ENCODE measurements at places on chromosomes 11 and 22.
A peak's percentile ranks its signal among the peaks of the same experiment; 100 is the strongest.

DNA sequence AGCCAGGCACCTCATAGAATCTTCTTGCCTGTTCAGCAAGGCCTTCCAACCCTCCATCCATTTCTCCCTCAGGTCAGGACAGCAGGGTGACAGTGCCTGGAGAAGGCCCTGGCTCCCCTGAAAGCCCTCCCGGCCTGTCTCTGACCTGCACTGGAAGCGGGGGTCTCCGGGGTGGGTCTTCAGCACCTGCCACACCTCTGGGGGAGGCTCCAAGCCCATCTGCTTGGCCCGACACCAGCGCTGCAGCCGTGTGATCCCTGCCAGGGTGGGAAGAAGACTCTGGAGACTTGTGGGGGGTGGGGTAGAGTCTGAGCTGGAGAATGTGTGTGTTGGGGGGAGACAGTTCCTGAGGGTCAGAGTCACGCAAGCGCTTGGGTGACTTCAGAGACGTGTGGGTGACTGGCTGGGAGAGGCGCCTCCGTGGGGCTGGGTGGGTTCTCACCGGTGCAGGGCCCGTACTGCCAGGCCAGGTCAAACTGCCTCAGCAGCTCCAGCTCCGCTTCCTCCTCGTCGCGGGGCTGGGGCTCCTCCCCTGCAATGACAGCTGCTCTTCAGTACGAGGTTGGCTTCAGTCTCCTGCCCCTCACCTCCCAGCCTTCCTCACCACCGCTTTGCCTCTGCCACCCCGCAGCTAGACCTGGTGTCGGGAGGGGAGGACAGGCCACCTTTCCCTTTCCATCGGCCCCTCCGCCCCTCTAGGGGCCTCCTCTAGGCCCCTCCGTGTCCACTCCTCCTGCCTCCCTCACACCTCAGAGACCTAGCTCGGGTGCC, 615 bp downstream of the POLD4 start:
- peak; percentile 42 for DNase-seq

DNA sequence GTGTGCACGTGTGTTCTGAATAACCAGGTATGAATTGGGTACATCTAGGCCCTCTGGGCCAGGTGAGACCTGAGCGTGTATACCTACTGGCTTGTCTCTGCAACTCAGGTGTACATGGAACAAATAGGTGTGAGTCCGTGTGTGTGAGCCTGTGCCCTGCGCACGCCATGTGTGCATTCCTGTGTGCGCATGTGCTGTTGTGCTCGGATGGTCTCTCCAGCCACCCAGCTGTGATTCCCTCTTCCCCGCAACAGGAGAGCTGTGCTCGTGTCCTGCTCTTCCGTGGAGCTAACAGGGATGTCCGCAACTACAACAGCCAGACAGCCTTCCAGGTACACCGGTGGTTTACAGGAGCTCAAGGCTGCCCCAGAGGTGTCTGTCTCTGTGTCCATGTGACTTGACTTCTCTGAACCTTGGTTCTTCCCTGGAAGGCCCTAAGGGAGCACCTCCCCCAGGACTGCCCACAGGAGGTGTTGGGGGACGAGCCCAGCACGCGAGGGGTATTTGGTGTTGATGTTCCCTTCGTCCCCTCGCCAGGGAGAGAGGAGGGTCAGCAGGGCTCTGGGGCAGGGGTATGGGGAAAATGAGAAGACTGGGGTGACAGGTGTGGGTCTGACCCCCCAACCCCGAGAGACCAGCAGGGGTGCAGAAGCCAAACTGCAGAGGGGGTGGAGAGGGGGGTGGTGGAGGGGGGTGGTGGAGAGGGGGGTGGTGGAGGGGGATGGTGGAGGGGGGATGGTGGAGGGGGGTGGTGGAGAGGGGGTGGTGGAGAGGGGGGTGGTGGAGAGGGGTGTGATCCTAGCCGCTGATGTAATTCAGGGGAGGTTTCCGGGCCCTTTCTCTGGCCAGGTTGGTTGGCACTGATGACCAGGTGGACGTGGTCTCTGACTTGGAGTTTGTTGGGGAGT, 10.7 kb downstream of the SHANK3 start:
- DNase-seq: no peak

- no peak for DNase-seq
Measured at GRCh38 chr11:104404231-104405175, 240.6 kb upstream of the PDGFD start.

DNA sequence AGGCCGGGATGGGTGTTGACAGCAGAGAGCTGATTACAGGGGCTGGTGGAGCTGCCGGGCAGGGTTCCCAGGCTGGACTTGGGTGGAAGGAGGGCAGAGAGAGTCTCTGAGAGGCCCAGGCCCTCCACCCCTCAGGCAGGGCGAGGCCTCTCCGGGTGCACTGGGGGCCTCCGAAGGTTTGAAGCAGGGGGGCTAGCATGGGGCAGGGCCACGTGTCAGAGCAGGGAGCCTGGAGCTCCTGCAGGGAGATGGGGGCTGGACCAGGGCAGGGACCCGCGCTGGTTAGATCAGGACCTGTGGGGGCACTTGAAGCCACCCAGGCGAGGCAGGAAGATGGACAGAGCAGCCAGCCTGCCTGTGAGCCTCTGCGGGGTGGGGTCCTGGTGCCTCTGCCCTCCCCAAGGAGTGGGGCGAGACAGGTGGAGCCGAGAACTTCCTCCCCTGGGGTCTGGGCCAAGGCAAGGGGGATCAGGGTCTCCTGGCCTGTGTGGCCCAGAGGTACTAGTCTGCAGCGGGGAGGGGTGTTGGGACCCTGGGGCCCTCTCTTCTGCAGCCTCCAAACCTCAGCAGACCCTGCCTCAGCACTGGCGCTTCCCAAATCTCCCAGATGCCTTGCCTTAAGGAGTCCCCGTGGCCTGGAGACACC, 911 bp downstream of the PANX2 start:
- DNase-seq: no peak

- DNase-seq: no peak
Measured at GRCh38 chr11:11860103-11860979, 18.6 kb downstream of the USP47 start.

DNA sequence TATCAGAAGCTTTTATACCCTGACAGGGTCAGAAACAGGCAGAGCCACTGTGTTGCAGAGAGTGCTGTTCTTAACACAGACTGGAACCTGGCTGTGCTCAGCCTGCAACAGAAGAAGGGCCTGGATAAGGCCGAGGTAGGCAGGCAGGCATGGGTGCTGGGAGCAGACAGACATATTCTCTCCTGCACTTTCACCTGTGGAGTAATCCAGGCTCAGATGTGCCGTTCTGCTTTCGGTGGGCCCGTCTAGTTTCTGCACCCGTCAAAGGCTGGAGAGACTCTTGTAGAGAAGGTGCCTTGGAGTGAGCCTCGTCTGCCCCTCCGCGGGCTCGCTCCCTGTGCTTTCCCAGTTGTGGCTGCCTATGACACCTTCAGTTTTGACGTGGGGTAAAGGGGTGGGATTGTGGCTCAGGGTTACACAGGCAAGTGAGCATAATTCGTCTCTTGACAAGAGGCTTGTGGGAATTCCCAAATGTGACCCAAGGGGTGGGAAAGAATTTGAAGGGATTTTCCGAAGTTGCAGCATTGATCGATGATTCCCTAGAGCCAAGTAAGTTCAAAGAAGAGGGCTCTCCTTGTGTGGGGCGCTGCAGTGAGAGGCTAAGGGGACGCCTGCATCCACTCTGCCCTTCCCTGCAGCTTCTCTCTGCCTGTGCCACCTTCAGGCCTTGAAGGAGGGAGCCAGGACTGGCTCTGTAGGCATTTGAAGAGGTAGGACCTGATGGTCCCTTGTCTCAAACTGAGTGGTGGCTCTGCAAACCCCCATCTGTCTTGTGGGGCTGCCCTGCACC, 16.2 kb upstream of the ST3GAL4 start:
- no peak for DNase-seq

DNA sequence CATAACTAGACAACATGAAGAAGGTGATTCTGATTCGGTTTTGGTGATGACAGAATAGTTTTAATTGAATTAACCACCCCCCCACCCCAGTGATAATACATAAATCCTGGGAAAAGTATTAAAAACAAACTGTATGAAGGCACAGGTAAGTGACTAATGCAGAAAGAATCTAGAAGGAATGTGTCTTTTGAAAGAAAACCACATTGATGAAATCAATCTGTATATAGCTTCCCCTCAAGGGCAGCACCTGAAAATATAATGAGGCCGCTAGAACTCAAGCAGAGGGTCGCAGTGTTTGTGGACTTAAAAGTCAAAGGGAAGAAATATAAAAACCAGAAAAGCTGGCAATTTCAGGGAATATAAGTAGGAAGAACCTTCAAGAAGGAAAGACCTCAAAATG, 580.5 kb upstream of the CHORDC1 start:
- DNase-seq: no peak

- DNase-seq: no peak
Measured at GRCh38 chr11:2269601-2270321, 627 bp downstream of the ASCL2 start.

- DNase-seq: no peak
Measured at GRCh38 chr22:40270031-40270430, 76.3 kb upstream of the ADSL start.

DNA sequence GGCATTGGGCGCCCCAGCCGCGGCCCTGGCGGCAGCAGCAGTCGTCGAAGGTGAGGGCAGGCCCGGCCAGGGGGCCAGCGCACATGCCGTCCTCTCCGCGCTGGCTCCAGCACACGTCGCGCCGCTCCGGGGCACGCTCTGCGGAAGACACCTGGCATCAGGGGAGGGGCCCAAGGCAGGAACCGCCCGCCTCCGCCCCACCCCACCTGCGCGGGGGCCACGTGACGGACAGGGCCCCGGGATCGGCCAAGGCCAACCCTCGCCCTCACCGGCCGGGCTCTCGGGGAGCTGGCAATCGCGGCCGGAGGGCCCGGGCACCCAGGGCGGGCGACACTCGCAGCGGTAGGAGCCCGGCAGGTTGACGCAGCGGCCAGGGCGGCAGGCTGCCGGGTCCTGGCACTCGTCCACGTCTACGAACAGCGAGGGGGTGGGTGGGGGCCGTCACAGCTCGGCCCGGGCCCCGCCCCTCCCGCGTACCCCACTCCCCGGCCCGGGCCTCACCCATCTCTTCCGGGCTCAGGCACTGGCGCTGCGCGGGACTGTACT, 14.9 kb downstream of the SCYL1 start:
- DNase-seq: no peak

Data from left ventricle myocardium inferior (tissue), 1 donor.